ENCODE measurements at places on chromosomes 6 and 20.

- DNase-seq: no peak
Measured at GRCh38 chr20:63046841-63047240, 40.1 kb upstream of the BHLHE23 start.

DNA sequence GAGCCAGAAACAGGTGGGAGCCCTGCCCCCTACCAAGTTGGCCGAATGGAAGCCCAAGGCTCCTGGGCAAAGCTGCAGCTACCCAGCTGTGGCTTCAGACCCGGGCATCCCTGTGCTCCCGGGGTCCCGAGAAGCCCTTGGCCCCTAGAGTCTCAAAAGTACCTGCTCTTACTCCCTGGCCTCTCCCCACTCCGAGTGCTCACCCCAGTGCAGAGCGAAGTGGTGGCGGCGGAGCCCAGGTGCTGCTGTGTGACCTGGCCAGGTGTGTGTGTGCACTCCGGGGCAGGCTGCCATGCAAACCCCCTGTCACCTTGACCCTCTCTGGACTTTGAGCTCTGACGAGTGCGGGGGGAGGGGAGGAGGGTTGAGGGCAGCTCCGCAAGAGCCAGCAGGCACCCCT, 493.8 kb upstream of the MANEA start:
- DNase-seq: no peak

DNA sequence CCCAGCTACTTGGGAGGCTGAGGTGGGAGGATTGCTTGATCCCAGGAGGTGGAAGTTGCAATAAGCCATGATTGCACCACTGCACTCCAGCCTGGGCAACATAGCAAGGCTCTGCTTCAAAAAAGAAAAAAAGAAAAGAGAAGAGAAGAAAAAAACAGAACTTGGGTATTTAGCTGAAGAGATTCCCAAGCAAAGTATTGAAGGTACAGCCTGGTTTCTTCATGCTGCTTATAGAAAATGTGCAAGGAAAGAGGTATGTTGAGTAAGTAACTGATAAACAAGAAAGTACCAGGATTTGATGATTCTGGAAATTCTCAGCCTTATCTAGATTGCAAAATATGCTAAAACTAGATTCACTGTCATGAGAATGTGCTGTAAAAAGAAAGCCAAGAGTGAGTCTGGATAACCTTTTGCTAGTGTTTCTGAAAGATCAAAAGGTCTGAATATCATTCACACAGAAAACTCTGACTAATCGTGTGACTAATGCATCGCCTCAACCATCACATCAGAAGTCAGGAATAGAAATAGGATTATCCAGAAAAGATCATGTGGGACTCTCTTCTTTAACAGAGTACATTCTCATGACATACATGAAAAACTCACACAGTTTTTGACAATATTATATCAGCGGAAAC, 32.4 kb upstream of the NOP56 start:
- no peak for DNase-seq

DNA sequence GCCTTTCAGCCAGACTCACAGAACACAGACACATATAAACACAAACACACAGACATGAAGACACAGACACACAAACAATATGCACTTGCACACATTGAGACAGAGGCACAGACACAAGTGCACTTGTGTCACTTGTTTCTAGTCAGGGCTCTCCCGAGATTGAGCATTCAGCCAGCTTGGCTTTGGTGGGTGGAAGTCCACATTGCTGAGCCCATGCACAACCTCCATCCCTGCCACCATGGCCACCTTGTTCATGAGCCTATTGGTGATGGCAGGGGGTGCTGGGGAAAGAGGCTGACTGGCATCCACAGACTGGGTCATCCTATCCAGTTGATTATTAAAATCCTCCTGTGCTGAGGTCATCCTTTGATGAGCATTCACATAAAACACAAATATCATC, 11.5 kb upstream of the CST7 start:
- no peak for DNase-seq

DNA sequence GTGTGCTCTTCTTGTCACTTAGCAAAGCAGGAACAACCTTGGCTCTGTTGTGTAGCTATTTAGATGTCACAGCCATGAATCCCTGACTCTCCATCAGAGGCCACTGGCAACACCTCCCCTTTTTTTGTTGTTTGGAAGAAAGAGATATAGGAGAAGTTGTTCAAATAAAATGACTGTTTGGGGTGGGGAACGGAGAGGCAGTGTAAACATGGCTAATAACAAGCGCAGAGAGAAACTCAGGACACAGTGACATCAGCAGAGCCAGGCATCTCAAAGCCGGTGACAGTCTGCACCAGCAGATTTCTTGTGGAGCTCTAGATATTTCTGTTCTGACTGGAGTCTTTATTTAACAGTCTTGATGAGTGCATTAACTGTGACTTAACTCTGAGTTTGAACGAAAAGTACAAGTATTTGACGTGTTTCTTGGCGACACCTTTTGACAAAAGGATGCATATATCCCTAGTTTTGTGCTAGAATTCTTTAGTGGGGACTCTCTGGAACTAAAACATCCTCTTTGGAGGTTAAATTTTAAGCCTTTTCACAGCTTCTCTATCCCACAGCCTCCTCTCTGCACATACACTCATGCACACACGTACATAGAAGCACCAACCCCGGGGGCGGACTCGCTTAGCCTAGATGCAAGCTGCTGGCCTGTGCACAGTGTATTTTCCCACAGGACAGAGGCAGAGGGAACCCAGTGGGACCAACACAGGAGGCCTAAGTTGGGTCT, 53.8 kb downstream of the ADAT2 start:
- DNase-seq: no peak

DNA sequence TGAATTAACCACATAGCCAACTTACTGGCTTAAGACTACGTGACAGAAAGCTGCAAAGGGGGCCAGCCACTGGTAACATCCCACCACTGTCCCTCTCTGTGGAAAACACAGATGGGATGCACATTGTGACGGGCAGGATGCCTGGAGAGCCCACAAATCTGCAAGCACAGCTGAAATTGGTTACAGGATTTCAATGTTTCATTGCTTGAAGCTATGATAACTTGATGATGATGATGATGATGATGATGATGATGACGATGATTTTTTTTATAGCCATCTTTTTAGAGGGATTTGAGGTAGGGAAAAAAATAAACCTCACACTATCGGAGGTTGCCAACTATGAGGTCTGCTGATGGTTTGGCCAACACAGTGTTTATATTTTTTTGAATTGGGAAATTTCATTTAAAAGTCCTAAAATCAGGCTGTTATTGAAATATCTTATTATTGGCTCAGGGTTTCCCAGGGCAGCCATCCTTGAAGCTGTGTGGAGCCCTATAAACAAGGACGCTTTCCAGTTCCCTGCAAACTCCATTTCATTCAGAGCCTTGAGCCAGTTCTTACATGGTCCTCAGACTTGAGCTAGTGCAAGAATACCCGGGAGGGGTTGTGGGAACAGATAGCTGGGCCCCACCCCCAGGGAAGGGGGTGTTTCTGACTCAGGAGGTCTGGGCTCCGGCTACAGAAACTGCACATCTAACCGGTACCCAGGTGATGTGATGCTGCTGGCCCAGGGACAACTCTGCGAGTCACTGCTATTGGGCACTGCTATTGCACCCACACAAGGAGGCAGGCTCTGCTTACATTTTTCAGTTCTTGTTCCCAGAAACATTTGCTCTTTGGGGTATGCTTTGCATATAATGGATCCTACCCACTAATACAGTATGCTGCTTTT, 27.1 kb downstream of the BCAS1 start:
- no peak for DNase-seq

GRCh38 chr6:69868252-69868804, 2.0 kb downstream of the COL19A1 start:
- no peak for DNase-seq

DNA sequence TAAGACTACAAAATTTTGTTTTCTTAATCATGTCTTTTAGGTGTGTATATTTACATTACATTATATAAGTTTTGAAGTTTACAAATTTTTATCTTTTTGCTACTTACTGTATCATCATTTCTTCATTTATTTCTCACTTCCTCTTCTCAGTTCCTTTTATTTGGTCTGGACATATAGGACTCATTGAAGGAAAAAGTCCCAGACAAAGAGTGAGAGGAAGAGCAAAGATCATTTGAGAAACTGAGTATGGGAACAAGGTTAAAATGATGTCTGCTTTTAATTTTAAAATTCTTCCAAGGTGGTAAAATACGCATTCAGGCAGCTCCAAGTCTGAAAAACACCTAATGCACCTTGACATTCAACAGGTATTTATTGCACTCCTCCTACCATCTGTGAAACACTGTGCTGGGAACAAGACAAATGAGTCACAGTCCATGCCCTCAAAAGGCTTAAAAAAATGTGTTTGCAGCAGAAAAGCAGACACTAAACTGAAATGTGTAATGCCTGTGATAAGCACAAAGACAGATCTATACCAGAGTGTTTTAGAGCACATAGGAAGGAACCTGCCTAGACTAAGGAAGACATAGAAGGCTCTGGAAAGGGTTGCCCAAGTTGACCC, 63.2 kb downstream of the PKIB start:
- DNase-seq: no peak

- DNase-seq: no peak
Measured at GRCh38 chr6:110625883-110626282, 149.5 kb upstream of the SLC22A16 start.

DNA sequence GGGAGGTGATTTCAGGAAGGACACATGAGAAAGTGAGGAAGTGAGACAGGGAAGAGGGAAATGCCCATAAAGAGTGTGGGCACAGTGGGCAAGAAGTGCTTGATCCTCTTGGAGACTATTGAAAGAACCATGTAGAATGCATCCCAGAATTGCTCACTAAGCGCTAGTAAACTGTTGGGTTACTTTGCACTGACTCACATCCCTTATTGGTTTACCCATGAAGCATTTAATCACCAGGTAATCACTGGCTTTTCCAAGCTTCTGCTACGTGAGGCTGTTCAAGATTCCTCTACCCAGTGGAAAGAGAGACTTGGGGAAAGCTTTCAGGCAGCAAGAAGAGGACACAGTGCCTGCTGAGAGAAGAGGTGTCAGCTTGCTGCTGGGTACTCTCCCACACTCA, 410.0 kb upstream of the JAG1 start:
- DNase-seq: no peak

- DNase-seq: no peak
Measured at GRCh38 chr6:68738039-68738438, 103.0 kb downstream of the ADGRB3 start.

- no peak for DNase-seq
Measured at GRCh38 chr6:117840541-117840983, 66.5 kb upstream of the SLC35F1 start.

DNA sequence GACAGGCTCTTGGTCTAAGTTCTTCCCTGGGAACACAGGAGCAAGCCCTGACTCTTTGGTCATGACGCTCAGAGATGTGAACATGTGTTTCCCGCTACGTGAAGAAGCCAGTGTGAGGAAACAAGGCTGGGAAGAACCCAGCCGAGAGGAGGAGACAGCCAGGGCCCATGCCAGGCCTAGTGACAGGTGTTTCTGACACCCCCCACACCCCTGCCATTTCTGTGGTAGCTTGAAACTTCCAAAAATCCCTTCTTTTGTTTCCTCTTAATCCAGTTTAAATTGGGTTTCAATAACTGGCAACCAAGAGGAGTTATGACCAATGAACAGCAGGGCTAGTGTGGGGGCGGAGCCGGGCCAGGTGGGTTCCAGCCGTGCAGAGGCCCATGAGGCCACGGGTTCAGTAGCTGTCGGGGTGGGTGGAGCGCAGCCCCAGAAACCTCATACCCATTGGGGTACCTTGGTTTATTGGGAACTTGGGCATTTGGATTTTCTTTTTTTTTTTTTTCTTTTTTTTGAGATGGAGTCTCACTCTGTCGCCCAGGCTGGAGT, 33.5 kb downstream of the WRNIP1 start:
- no peak for DNase-seq

DNA sequence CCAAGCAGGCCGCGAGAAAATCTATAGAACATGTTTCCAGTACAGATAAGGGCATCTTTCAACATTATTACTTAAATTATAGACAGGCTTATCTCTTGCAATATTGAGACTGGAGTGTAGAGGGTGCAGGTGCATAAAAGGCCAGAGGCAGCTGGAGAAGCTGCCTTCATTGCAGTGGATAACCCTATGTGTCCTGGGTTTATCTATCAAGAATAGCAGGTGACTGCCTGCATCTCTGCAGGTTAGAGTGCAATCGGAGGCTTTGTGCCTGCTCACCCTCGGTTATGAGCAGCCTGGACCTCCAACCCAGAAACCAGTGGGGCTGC, 28.7 kb upstream of the ECI2 start:
- DNase-seq: no peak

- DNase-seq: no peak
Measured at GRCh38 chr6:87164506-87164905, 9.1 kb downstream of the ZNF292 start.

DNA sequence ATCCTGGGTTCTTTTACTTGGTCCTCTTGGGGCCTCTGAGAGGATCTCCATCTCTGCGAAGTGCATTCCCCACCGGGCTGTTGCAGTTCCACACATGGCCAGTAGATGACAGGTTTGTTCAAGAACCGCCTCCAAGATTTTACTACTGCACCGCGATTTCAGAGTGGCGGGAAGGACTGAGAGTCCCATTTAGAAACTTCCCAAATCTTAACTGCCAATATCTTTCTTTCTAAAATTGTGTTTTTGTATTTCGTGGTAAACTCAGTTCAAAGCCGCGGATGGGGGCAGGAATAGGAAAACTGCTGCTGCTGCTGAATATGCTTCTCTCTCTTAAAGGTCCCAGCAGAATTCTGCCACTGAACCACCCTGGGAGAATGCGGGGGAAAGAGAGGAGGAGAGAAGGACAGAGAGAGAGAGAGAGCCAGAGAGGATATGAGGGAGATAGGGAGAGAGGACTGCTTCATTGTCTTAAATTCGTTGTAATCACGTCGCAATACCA, 8.6 kb upstream of the BTNL2 start:
- peak; percentile 48 for DNase-seq

GRCh38 chr6:138377844-138378243, at the start of gene SMIM28:
Gene SMIM28, plus strand, starts transcription at chr6:138377905. Its CDS starts 168 bp downstream, at chr6:138378073.
- DNase-seq: no peak

GRCh38 chr20:47360297-47361056, 4.0 kb upstream of the ZMYND8 start:
- DNase-seq: peak; percentile 92

DNA sequence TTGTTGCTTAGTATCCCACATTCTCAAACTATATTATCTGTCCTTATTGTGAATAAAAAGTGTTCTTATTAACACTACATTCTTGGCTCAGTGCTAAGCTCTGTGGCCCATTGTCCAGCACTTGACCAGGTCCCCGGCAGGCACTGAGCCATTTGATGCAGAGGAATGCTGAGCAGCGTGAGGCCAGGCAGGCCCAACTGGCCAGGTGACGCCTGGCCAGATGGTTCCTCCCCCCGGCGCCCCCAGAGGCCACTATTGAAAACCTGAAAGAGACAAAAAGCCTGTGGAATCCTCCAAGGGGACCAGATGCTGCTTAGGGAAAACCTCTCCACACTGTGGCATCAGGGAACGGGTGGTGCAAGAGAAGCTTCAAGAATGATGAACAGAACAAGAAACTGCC, 597.5 kb upstream of the JAG1 start:
- DNase-seq: no peak

All from fibroblast of the conjunctiva (primary cell).